ENCODE measurements at places on chromosomes 4 and X.

DNA sequence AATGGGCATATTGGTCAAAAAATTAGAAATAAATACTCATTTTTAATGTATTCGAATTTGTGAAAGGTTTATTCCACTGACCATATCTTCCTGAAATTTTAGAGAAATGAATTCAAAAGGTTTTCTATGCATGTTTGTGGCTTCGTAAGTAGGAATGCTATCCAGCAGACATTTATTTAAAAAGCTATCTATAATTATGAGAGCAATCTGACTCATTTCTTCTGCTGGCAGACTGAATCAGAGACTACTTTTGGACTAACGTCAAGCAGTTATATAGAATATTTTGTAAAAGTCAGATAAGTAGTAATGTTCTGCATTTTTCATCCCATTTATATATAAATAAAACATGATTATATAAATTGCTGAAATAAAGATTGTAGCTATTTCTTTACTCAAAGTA lies 125.0 kb downstream of the SPCS3 start:
- DNase-seq = no peak

DNA sequence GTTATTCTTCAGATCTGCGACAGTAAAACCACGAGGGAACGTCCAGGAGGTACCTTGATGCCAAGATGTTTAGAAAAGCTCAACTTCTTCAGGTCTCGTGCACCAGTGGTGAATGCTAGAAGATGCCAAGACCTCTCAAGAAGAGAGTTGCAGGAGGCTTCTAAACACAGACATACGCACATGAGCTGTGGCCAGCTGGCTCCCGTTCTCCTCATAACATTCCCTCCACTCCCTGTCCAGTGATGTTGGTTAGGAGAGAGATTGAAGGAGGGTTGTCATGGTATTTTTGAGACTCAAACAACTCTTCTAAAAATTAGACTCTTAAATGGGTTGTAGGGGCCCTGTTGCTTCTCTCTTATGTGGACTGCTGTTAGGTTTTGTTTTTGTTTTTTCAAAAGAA lies 184.3 kb downstream of the QDPR start:
- no peak for DNase-seq

DNA sequence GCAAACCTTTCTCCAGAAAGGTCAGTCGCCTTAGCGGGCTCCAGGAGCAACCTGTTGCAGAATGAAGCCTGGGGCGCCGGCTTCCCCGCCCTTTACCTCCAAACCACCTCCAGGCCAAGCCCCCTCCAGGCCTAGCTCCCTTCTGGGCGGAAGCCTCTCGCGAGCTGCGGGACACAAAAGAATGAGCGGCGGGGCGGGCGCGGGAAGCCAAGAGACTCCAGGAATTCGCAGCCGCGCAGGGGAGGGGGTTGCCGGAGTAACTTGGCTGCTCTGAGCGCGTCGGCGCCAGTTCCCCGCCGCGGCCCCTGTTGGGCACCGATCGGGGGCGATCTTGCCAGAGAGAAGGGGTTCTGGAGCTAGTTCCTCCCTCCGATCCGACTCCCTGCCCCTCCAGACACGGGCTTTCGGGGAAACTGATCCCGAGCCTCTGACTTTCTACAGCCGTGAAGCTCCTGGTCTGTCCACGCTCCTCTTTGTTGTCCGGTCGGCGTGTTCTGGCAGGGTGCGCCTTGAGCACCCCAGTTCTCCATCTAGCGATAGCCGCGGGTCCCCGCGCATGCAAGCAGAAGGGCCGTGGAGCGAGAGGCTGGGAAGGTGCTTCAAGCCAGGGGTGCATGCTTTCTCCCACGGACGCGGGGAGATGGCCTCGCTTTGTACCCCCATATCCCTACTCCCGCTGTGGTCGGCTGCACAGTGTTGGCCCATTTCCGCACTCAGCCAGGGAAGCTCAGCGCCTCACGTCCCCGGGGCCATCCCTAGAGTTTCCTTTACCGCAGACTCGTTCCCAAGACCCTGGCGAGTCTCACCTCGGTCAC lies 1.2 kb downstream of the PROM1 start:
- no peak for DNase-seq

GRCh38 chrX:3160756-3161155 lies 119.5 kb downstream of the ARSF start:
- no peak for DNase-seq

GRCh38 chrX:32170481-32170880 lies 1040.9 kb downstream of the DMD start:
- DNase-seq = no peak

- DNase-seq = no peak
Observed at GRCh38 chrX:134181275-134181660, 55.7 kb upstream of the CCDC160 start.

DNA sequence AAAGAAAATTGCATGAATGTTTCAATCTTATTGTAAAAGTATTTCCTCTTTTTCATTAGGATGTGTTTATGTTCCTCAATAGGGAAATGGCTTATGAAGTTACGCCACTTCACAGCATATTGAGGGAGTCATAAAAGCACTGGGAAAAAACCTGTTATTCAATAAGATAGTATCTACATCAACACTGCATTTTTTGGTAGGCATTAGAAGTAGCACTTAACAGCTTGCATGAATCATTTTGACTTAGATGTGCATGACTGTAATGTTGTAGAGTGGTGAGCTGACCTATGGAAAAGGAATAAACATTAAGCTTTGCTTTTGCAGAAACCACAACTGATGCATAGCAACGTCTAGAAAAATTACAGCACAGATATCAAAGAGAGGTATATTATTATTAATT lies 111.2 kb upstream of the GRXCR1 start:
- no peak for DNase-seq

DNA sequence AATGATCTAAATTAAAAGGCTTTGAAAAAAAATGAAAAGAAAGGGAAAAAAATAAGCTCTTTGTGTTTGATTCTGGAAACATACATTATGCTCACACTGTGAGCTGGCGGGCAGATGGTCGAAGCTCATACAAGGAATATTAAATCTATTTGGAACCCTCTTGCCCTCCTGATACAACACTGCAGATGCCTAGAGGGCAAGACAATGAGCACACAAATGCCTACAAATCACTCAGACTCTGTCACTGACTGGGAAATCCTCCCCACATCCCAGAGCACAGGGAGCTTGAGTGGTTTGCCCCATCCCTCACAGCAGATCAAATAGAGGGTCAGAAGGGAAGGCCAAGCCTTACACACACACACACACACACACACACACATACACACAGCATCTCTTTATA lies 320.4 kb downstream of the HNRNPD start:
- DNase-seq = no peak

GRCh38 chrX:21699136-21699535 lies 41.0 kb upstream of the KLHL34 start:
- DNase-seq = no peak

- no peak for DNase-seq
Observed at GRCh38 chr4:55438314-55438713, 42.6 kb downstream of the TMEM165 start.

DNA sequence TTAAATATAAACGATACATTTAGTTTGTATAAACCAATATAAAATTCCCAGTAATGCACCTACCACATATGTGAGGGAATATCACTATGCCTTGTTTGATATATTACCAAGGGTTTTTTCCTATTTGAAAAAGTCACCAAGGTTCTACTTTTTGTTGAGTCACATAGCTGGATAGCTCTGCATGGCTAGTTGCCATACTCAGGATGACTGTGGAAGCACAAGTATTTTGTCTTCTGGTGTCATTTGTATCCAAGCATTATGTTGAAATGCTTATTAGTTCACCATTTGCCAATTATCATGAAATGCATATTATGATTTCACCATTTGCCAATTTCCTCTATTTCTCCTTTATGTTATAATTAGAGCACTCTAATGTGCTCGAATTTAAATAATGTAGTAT lies 162.7 kb upstream of the TTC29 start:
- DNase-seq = no peak

DNA sequence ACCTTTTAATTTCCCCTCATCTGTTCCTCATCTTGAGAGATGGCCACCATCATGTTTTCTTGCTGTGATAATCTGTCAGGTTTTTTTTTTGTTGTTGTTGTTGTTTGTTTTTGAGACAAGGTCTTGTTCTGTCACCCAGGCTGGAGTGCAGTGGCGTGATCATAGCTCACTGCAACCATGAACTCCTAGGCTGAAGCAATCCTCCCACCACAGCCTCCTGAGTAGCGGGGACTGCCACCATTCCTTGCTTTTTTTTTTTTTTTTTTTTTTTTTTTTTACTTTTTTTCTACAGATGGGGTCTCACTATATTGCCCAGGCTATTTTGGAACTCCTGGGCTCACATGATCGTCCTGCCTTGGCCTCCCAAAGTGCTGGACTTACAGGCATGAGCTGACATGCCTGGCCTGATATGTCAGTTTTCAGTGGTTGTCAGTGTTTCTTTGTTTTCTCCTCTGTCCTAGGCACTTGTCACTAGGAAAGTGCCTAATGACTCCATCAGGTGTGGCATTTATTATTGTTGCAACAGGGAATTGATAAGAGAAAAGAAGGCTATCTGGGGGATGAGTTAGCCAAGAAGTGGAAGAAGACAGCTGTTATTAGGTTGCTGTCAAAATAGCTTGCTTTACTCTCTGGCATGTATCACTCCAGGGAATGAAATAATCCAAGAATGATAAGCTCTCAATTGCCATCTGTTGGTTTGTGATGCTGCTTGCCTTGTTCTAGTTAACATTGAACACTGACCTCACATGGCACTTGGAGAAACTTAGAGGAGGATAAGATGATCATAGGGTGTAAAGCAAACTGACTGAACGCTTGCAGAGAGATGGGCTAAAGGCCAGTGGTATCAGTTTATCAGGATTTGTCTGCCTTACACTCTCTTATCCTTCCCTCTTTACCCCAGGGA lies 41.7 kb downstream of the TMEM164 start:
- DNase-seq = no peak

GRCh38 chr4:139085141-139085540 lies 69.6 kb downstream of the NOCT start:
- no peak for DNase-seq

DNA sequence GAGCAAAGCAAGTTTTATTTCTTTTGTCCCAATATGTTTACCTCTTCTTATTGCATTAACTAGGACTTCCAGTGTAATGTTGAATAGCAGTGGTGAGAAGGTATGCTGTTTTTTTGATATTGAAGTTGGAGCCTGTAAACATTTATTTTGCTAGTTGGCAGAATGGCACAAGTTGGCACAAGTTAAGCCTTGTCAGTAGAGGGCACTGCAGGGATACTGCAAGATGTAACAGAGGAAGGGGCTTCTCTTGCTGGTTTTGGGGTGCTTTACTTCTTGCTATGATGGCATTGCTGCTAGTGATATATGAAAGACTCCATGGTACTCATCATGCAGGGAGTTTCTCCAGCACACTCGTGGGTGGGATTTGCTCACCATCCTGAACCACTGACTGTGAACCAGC lies 327.3 kb upstream of the ARX start:
- DNase-seq = no peak

GRCh38 chrX:40152741-40153344 lies 55.1 kb upstream of the BCOR start:
- DNase-seq = no peak

GRCh38 chr4:81599742-81600380 lies 128.2 kb upstream of the RASGEF1B start:
- DNase-seq = no peak

- DNase-seq = no peak
Observed at GRCh38 chrX:13966793-13967125, 62.9 kb downstream of the GEMIN8 start.

DNA sequence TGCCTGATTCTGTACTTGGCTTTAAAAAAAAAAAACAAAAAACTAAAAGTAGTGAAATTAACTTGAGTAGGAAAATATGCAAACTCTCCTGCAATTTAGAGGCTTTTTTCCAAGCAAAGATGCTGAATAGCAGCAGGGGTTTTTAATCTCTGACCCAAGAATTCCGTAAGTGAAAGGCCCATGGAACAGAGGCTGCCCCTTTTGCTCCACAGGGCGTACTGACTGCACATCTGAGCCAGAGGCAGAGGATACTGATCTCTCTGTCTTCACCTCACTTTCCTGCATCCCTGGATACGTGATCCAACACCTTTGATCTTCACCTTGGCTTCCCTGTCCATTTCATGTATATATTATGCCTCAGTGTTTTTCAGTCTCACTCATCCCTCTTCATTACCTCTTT lies 3.9 kb downstream of the FAM149A start:
- DNase-seq = no peak

DNA sequence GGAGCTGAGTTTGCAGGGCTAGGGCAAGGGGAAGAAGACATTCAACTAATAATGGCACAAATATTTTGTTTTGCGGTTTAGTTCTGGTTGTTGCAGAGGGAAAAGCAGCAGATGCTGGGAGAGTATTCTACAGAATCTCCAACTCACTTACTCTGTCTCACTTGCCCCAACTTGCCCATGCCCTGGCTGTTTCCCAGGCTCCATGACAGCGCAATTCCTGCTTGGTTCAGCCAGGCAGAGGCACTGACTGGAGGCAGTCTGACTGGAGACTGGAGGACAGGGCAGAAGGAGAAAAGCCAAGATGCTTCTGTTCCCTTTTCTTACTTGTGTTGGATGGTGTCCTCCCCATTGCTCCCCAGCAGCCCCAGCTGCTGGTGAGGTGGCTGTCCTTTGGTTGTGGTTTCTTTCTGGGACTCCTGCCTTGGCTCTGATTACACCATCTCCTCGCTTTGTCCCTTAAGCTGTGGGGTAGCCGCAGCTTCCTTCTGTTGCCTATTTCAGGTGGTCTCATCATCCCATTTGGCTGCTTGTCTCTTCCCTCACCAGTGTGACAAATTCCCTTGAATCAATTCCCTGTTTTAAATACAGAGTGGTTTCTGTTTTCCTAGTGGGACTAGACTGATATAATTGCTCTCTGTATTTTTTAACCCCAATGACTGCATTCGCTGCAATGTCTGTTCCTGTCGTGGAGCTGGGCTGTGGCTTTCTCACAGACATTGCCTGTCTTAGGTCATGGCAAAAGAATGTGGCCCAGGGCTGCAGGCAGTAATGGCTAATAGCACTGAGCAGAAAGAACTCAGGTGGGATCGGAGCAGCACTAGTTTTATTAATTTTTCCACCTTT lies 24.2 kb upstream of the RASL11B start:
- DNase-seq = no peak

GRCh38 chr4:8033067-8033755 lies 93.5 kb upstream of the AFAP1 start:
- no peak for DNase-seq

- DNase-seq = no peak
Observed at GRCh38 chr4:150258569-150258968, 180.3 kb downstream of the DCLK2 start.

GRCh38 chrX:77788050-77788449 lies 2.0 kb upstream of the ATRX start:
- DNase-seq = no peak

DNA sequence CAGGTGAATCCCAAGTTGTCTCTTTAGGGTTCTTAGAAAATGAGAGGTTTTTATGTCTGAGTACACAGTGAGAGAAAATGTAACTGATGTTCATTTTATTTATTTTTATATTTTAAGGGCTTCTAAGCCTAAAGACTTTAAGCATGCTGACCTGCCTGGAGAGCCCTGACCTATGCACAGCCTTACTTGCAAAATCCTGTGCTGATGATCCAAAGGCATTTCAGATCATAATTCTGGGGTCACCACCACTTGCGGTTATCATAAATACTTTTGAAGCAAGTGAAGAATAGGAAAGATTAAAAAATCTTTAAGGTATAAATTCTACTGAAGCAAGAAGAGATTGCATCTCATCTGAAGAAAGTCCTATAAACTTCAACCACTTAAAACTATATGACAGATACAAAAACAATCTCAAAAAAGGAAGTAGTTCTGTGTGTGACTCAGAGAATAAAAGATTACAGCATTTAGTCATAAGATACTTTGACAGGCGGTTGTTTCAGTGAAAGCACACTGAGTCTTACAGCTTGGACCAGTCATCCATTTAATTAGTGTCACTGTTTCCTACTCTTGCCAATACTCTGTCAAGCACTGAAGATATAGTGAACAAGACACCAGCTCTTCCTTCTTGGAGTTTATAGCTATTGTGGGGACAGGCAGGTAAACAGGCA lies 245.2 kb upstream of the DIPK2B start:
- no peak for DNase-seq

All from stimulated activated CD4-positive, alpha-beta T cell treated with anti-CD3 and anti-CD28 coated beads, TNF-alpha, amount 100 ng/mL, for 4 hours (primary cell).